ENCODE measurements at places on chromosomes 2 and 18.

GRCh38 chr2:33241581-33241980 lies 234.9 kb upstream of the RASGRP3 start:
- no peak for DNase-seq

GRCh38 chr18:9333441-9334328 lies 888 bp upstream of the TWSG1 start:
- no peak for DNase-seq

- peak; percentile 22 for DNase-seq
These were observed 886.0 kb upstream of the CHAC2 start for GRCh38 chr2:52881606-52882005.

DNA sequence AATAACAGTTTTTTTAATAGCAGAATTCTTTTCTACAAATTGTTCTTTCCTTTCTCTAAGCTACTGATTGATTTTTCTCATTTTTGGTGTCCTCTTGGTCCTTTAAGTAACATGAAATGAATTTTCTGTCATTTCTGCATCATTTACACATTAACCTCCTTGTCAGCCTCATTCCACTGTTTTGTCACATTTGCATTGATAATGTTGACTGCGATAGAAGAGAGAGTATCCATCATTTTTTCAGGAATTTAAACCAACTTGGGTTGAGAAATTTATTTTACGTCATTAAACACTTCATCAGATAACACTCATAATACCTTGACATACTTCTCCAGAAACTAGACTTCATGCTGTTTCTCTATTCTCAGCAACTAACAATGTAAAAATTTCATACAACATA lies 422.2 kb downstream of the LRRTM4 start:
- DNase-seq = no peak

DNA sequence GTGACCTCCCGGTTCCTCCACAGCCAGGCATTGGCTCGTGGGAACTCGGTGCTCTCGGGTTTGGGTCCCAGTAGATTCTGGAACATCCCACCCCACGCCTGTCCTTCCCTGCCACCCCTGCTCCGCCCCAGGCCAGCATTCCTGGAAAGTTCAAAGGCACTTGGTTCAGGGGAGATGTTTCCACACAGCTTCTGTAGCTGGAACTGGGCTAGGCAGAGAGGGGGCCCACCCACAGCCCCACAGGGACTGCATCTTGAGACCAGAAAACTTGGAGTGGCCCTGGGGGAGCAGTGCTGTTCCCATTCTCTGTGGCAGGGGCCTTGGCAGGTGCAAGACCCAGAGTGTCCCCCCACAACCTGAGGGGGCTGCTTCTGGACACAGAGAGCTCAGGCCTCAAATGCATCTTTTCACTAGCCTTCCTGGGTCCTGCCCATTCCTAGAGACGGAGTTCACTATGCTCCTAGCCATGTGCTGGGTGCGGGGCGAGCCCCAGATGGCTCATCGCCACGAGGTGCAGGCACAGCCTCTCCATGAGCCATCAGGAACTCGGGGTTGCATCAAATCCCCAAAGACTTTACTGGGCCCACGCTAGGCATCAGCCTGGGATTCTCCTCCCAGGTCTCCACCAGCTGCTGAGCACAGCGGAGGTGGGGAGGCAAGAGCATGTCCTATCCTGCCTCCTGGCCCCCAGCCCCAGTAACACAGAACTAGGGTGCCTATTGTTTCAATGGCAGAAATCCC lies 68.7 kb downstream of the ZFP36L2 start:
- DNase-seq = no peak

GRCh38 chr2:100218552-100218951 lies 76.2 kb upstream of the AFF3 start:
- DNase-seq = no peak

DNA sequence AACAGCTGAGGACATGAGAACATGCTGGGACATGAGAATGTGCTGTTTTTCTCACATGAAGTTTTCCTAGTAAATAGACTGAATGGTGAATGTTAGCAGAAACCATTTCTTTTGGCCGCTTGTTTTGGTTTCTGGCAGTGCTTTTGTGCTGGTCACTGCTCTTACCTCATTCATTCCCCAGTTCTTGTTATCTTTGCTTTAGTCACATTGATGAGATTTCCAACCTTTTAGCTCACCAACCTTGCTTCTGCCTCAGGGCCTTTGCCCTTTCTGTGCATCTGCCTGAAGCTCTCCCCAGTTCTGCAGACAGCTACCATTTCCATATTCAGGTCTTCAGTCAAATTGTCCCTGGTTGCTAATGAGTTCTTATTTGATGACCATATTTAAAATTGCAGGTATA lies 91.6 kb downstream of the PTPRM start:
- DNase-seq = no peak

- DNase-seq = no peak
These were observed 149.7 kb downstream of the LDLRAD4 start for GRCh38 chr18:13368080-13368813.

- peak; percentile 20 for DNase-seq
These were observed 297.4 kb downstream of the CALCRL start for GRCh38 chr2:187150670-187151069.

GRCh38 chr2:193326296-193326695 lies 1131.6 kb upstream of the TMEFF2 start:
- no peak for DNase-seq

GRCh38 chr2:21757805-21758430 lies 634.1 kb downstream of the TDRD15 start:
- DNase-seq = no peak

GRCh38 chr2:222673883-222674282 lies 2.4 kb downstream of the MOGAT1 start:
- DNase-seq = peak; percentile 8

GRCh38 chr18:78625847-78626246 lies 353.8 kb upstream of the SALL3 start:
- DNase-seq = no peak

- DNase-seq = no peak
These were observed 195.6 kb downstream of the AGAP1 start for GRCh38 chr2:235689427-235689853.

DNA sequence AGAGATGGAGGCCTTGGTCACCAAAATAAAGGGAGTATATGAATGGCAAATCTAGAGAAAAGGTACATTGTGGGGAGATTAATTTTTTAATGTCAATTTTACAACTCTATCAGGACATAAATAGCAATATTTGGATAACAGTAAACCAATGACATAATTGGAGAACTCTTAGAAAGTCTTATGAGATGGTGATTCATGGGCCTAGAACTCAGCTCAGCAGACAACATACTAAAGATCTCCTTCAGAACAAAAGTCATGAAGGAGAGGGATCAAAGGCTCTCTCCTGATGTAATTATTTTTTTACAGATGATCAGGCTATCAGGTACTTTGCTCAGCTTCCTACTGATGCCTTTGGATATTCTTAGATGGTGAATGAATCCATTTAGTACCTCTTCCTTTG lies 90.0 kb downstream of the CRACDL start:
- no peak for DNase-seq

GRCh38 chr2:183019718-183020442 lies 18.4 kb downstream of the NCKAP1 start:
- DNase-seq = no peak

DNA sequence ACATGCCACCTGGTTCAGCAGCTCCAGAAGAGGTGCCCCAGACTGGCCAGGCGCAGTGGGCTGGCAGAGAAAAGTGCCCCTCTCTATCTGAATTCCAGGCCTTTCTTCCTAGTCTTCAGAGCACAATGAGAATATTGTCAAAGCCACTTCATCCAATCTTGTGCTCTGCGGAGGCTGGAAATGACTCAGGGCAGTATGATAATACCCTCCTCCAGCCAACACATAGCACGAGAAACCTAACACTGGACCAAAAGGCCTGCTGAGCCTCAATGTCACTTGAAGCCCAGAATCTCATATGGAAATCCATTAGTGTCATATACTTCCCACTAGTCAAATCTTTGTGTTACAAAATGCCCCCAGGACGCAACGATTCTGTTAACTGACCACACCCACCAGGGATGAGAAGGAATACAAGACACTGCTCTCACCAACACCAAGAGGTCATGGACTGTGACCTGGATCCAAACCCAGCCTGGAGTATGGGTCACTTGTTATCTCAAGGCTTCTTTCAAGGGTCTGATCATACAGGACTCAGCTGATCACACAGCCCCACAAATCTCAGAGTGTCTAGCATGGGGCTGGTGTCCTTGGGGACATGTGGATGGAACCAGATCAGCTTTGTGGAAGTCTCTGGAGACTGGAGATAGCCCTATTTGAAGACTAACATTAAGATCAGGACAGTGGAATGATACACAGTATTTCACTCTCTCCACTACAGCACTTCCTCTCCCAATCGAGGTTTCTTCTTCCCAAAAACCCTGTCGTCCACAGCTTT lies 10.1 kb downstream of the KIF3C start:
- no peak for DNase-seq

DNA sequence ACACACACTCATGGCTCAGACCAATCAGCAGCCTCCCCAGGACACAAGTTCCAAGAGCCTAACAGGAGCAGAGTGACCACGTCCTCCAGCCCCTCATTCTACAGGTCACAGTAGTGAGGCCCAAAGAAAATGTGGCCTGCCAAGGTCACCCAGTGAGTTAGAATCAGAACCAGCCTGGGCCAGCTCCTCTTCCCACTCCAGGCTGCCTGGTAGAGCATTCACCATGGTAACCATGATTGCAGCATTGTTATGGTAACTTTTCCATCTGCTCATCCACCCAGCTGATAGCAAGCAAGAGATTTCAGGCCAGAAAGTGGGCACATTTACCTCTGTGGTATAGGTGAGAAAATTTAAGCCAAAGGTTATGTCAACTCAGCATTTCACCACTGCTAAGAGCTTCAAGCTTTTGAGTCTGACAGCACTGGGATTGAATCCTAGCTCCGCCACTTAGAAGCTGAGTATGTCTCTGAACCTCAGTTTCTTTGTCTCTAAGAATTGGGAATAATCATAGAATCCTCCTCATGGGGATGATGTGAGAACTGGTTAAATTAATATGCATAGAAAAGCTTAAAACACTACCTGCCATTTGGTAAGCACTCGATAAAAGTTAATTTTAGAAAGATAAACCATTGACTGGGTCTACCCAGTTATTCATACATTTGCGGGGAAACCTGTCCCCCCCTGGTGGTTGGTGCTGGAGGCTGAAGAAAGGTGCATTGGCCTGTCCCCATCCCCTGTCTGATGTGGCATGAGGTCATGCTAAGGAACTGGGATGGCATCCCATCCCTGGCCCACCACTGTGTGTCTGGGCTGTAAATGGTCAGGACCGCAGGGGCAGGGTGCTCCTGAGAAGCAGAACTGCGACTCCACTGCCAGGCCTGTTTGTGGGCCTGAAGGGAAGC lies 181.5 kb downstream of the KLHL29 start:
- peak; percentile 33 for DNase-seq

DNA sequence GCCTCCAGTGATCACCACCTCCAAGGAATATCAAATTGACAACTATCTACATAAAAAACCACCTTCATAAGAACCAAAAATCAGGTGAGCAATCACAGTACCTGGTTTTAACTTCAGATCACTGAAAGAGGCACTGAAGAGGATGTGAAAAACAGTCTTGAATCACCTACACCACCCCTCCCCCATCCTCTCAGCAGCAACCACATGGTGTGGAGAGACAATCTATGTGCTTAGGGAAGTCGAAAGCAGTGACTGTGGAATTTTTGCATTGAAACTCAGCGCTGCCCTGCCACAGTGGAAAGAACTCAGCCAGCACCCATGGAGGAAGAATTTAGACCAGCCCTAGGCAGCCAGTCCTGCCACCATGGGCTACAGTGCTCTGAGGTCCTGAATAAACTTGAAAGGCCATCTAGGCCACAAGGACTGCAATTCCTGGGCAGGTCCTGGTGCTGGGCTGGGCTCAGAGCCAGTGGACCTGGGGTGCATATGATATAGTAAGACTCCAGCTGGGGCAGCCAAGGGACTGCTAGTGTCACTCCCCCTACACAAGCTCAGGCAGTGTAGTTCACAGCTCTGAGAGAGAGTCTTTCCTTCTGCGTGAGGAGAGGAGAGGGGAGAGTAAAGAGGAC lies 75.6 kb downstream of the ATL2 start:
- no peak for DNase-seq

DNA sequence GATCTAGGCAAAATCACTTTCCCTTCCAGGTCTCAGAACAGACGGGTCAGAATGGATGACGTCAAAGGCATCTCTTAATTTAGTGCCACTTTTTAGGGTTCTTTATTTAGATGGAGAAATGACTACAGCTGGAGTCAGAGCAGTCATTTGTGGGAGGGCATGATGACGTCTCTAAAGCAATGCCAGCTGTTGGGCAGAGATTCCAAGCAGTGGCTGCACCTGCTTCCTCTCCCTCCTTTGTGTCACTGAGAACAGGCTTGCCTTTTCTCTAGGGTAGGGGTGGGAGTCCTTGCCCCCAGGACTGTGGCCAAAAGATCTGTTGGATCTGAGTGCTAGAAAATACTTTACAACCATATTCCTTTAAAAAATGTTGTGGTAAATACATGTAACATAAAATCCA lies 28.7 kb upstream of the SKOR2 start:
- DNase-seq = no peak

DNA sequence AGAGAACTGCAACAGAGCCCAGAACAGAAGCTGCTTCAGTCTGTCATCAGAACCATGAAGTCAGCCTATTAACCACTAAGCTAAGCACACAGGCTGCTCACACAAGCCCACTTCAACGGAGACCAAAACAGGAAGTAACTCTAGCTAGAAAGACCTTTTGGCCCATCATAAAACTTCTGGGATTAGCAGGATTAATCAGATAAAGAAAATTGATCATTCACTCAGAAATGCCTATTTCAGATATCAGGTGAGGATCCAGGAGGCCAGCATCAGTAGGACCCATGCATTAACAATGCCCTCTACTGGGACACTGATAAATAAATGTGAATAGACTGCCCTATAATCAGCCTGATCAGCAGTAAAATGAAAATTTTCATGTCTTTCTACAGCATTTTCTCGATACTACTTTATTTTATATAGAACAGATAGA lies 101.4 kb downstream of the WDPCP start:
- DNase-seq = peak; percentile 6

GRCh38 chr2:45909677-45910191 lies 258.3 kb downstream of the PRKCE start:
- DNase-seq = no peak

GRCh38 chr18:44946529-44947113 lies 265.9 kb downstream of the SETBP1 start:
- DNase-seq = no peak

GRCh38 chr2:164257742-164258141 lies 363.5 kb downstream of the GRB14 start:
- DNase-seq = no peak

DNA sequence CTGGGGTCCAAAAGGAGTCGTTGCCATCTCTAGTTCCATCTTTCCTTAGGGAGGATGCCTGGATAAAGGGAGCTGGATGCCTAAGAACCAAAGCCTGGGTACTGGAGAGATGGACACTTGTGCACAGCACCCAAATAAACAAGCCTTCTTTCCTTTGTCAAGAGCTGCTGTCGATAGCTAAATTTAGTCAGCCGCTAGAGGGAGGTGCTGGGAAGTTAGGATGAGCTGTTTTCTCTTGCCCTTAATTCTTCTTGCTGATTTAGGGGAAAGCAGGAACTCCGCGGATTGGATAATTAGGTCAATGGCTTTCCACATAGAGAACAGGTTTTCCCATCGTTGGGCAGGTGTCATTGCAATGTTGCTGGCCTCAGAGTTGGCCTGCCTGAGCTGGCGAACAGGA lies 30.9 kb upstream of the SERPINB12 start:
- DNase-seq = peak; percentile 32

Measured in RKO (cell line).